LoVo (cell line): ENCODE measurements at places on chromosomes 11 and 22.
A peak's percentile ranks its signal among the peaks of the same experiment; 100 is the strongest.

DNA sequence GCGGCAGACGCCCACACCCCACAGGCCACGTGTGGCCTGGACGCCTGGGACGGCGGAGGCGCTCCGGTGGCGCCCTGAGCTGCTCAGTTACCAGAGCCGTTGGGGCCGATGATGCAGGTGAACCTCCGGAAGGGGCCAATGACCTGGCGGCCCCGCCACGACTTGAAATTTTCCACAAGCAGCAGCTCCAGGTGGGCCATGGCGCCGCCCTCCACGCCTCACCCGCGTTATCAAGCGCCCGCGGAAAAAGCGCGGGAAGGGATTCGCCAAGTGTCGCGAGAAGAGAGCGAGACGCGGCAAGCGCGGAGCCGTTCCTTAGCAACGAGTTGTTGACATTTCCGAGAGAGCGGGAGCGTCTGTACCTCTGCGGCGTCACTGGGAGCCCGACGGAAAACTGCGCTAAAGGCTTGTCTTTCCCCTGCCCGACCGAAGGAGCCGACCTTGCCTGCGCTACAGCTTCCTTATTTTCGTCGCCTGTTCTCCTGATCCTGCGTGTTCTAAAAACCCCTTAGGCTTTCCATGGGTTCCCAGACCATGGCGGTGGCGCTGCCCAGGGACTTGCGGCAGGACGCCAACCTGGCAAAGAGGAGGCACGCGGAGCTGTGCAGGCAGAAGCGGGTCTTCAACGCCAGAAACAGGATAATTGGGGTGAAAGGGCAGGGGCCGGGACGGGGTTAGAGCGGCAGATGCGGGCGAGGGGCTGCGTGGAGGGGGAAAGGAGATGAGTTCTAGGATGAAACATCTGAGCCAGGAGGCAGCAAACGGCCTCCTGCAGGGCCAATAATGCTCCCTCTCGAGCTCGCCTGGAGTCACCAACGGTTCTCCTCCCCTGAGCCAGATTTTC lies at the start of the genes RIBC2 and SMC1B:
RIBC2 (plus strand) TSS at position 326 of the 844 bp plus-strand sequence; CDS start at position 520, 194 bp downstream.
SMC1B (minus strand) TSS at position 232 of the 844 bp plus-strand sequence; CDS start at position 200, 32 bp downstream.
- peak; percentile 85 for DNase-seq

DNA sequence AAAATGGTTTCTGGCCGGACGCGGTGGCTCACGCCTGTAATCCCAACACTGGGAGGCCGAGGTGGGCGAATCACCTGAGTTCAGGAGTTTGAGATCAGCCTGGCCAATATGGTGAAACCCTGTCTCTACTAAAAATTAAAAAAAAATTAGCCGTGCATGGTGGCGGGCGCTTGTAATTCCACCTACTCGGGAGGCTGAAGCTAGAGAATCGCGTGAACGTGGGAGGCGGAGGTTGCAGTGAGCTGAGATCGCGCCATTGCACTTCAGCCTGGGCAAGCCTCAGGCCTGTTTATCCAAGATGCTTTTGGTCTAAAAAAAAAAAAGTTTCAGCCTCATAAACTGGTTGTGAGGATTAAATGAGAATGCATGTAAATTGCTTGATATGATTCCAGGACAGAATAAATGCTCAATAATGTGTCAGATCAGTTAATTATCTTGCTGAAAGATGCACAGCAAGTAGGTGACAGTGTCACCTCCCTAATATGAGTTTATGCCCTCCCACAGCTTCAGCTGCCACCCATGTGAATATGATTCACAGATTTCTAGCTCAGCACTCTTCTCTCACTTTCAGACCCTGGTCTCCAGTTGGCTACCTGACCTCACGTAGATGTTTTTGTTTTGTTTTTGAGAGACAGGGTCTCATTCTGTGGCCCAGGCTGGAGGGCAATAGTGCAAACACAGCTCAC lies 1.1 kb upstream of the ALG8 start:
- DNase-seq, result no peak

DNA sequence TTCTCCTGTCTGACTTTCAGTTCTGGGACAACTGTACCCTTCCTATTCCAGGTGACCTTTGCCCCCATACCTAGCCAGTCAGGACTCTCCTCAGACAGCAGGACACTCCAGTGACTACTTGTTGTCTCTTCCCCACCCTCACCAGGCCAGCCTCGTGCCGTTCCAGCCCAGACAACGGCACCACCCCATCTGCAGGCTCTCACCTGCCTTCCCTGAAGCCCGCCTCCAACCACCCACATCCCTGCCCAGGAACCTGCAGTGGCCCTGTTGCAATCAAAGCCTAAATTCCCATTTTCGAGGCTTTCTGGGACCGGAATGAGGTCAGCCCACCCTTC lies 3.7 kb downstream of the IL2RB start:
- DNase-seq, result no peak

DNA sequence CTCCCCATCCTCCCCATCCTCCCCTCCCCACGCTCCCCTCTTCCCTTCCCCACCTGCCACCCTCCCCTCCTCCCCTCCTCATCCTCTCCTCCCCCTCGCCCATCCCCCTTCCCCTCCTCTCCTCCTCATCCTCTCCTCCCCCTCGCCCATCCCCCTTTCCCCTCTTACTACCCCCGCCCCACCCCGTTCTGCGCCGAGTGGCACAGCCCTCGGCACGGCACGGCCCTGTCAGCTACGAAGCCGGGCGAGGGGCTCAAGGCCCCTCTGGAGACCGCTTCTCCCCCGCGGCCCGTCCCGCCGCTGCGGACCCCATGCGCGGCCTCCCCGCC lies 449.9 kb downstream of the OPCML start:
- DNase-seq, result no peak

DNA sequence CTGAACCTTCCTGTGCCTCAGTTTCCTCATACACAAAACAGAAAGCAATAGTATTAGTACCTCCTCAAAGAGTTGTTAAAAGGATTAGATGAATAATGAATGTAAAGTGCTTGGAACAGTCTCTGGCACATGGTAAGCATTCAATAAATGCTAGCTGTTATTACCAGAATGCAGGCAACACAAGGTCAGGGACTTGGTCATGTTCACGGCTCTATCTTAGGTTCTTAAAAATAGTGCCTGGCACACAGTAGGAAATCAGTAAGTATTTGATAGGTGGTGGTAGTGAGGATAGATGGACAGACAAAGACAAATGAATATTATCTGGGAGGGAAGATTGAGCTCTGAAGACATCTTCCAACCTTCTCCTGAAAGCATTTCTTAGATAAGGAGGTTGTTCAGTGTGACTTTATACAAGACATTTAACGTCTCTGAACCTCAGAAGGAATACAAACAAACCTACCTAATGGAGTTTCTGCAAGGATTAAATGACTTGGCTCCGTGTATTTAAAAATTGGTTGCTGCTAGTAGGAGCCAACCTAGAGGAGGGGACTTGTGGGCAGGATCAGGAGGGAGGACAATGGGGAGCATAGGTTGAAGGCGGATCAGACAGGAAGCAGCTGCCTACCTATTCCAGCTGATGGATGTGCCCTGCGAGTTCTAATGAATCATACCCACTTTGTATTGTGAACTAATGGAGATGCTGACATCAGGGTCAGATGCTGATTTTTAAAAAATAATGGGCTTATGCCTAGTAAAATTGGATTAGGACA lies 94.1 kb downstream of the DBX1 start:
- no peak for DNase-seq

- DNase-seq, result no peak
Measured at GRCh38 chr22:36839356-36840073, 21.3 kb upstream of the NCF4 start.

GRCh38 chr11:5380740-5381342 lies 2.8 kb upstream of the OR51M1 start:
- DNase-seq, result peak; percentile 62

- no peak for DNase-seq
Measured at GRCh38 chr11:2728663-2729332, 29.0 kb upstream of the KCNQ1OT1 start.

- DNase-seq, result no peak
Measured at GRCh38 chr22:50672041-50672440, 582 bp upstream of the SHANK3 start.

DNA sequence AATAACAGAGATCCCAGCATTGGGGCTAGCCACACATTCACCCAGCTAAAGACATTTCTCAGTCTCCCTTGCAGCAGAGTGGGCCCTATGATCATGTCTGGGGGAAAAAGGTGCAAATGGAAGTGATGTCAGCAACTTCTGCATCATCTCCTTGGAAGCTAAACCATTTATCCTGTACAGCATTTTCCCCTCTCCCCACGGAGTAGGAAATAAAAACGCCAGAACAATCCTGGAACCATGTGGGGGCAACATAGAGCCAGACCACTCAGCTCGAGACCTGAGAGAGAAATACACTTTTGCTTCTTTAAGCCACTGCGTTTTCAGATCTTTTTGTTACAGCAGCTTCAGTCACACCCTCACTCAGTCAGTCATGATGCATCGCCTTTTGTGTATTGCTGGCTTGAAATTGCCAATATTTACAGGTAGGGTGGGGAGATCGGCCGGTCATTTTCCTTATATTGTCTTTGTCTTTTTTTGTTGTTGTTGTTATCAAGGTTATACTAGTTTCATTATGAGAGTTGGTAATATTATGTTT lies 9.1 kb upstream of the RAC2 start:
- DNase-seq, result no peak

DNA sequence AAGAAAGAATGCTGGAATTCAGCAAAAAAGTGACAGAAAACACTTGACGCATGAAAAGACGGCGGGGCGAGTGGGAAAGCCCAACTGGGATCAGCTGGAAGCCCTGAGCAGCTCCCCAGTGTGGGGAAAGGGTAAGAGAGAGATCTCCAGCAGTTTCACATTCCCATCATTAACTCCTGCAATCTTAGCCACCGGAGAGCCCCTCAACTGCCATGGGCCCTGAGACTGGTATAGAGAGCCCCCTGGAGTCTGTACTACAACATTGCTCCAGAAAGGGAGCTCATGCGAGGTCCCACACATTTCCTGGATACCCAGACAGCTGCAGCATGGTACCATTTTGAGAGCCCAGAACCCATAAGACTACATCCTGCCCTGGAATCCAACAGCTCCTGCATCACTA lies 31.1 kb downstream of the MRGPRX4 start:
- DNase-seq, result no peak

GRCh38 chr11:2525166-2525861 lies 80.5 kb downstream of the KCNQ1 start:
- no peak for DNase-seq

GRCh38 chr11:85647078-85647477 lies 689 bp upstream of the TMEM126A start:
- DNase-seq, result no peak

DNA sequence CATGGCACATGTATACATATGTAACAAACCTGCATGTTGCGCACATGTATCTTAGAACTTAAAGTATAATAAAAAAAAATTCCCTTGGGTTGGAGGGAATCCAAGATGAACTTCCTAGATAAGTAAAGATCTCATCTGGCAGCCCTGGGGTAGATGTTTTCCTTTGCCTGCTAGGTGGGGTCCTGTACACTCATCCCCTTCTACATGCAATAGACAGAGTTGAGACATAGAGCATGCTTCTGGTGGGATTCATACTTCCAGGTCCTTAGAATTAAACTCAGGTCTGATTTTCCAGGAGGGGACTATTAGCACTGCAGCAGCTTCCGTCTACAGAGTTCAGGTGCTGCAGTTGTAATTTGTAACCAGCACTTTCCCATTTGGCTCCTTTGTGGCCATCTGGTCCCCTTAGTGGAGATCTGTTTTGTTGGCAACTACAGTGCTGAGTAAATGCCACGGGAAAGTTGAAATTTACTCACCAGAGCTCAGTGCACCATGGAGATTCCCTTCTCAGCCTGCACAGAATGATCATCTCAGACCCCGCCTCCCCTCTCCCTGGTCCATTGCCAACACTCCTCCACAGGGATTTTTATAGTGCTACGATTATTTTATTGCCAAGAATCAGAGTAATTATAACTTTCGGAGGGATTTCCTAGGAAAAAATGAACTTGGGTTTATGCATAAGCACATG lies 220.1 kb upstream of the E2F8 start:
- DNase-seq, result no peak

DNA sequence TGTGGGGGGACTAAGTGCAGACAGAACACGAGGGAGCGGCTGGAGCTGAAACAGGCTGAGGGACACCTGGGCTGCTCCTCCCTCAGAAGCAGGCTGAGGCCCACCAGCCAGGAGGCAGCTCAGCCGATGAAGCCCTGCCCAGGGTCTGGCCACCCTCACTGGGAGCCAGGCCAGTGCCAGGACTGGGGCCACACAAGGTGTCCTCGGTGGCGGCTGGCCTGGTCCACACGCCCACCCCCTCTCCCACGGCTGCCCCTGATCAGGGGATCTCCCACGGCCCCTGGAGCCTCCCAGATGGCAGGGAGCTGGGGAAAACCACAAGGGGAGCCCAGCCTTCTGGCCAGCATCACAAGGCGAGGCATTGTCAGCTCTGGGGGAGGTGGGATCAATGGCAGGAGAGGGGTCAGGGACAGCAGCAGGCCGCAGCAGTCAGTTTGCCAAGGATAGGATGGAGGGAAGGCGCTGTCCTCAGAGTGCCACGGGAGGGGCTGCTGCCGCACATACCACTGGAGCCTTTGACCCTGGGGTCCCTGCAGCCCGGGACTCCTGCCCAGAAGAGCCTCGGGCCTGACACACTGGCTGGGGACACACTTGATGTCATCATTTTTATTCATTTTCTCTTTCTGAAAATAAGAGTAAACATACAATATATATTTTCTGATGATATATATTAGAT lies 11.7 kb upstream of the RASL10A start:
- no peak for DNase-seq

DNA sequence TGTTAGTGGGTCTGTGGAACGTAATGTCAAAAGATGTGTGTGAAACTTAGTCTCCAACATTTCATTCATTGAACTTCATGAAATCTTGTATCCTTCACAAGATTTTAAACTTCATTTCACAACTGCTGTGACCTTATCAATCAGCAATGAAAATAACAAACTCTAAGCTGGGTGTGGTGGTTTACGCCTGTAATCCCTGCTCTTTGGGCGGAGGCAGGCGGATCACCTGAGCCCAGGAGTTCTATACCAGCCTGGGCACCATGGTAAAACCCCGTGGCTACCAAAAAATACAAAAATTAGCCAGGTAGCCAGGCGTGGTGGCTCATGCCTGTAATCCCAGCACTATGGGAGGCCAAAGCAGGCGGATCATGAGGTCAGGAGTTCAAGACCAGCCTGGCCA lies 5.1 kb downstream of the CHKA start:
- DNase-seq, result no peak

GRCh38 chr11:65853246-65853979 lies 4.6 kb downstream of the CFL1 start:
- DNase-seq, result no peak

DNA sequence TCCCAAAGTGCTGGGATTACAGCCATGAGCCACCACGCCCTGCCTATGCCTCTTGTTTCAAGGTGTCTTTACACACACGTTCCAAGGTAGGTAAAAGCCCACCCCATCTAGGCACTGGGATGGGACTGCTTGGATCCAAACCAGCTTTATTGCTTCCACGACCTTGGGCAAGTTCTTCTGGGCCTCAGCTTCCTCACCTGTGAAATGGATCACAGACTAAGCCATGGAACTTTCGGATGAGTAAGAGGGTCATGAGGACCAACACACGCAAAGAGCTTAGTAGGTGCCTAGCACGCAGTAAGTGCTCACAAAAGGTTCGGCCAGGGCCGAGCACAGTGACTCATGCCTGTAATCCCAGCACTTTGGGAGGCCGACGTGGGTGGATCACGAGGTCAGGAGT lies 15.6 kb downstream of the RHOD start:
- no peak for DNase-seq

GRCh38 chr11:65446446-65447277 lies 24.1 kb downstream of the NEAT1 start:
- no peak for DNase-seq
